ENCODE measurements at places on chromosomes 16 and 17. TPM values are rescaled to one million over a fixed set of nuclear protein-coding genes. Genes with fewer than 3 reads are reported as not detected.

Gene NXPH3
- total RNA-seq, result 10.7 TPM

Gene PMFBP1
- 0.76 TPM for total RNA-seq

Gene TPSG1
- total RNA-seq, result 1.3 TPM

Gene PNMT
- total RNA-seq, result not detected

Gene CRHR1
- not detected for total RNA-seq

Gene SMARCD2
- total RNA-seq, result 46.2 TPM

Gene HSD11B2
- total RNA-seq, result 15.7 TPM

Gene ADAM11
- 0.12 TPM for total RNA-seq

Gene FOXN1
- total RNA-seq, result not detected

Gene MMP25
- 0.71 TPM for total RNA-seq

Gene KCNJ12
- 1.4 TPM for total RNA-seq

Gene C17orf67
- 4.3 TPM for total RNA-seq

GRCh38 chr17:44556166-44556831 lies 985 bp upstream of the FZD2 start:
- H3K27ac ChIP-seq, result peak overlapping the region; percentile 63
- no peaks in the 10 kb centered on the region for H3K36me3 ChIP-seq

- H3K4me1 ChIP-seq, result peaks cover 7% of the 10 kb centered on the region
- no peak overlapping the region for H3K4me3 ChIP-seq
- H3K27me3 ChIP-seq, result no peaks in the 10 kb centered on the region
- H3K27ac ChIP-seq, result no peak overlapping the region
These were observed 20.4 kb downstream of the VAC14 start for GRCh38 chr16:70780546-70780945.

GRCh38 chr16:87463722-87464690 lies 28.8 kb downstream of the ZCCHC14 start:
- peak overlapping the region; percentile 64 for H3K27ac ChIP-seq
- DNase-seq, result no peak
- H3K4me1 ChIP-seq, result peaks cover 39% of the 10 kb centered on the region
- H3K27me3 ChIP-seq, result no peaks in the 10 kb centered on the region

DNA sequence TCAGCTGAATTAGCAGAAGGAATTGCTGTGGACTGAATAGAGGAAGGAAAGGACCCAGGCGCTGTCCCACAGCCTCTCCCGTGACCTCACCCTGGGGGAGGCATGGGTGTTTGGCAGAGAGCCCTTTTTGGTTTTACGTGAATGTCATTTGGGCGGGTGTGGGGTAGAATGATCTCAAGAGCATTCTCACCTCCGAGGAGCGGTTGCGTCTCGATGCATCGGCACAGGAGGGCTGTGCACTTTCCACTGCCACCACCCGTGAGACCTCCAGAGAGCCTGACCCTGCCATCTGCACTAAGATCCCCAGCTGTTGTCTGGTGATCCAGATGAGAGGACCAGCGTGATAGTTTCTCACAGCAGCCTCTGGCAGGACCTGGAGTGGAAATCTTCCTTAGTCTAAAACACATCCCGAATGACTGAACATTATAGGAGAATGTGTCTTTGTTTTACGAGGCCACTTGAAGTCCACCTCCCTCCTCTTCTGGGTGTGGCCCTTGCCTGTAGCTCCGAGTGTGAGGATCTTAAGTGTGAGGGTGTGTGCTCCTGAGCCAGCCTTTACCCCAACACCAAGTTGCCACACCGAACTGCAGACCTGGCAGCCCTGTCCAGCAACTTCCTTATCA lies 29.3 kb downstream of the FOXK2 start:
- no peaks in the 10 kb centered on the region for H3K36me3 ChIP-seq
- no peak overlapping the region for H3K27ac ChIP-seq
- H3K4me1 ChIP-seq, result peaks cover 21% of the 10 kb centered on the region
- H3K27me3 ChIP-seq, result no peaks in the 10 kb centered on the region

GRCh38 chr16:7571366-7571765 lies 238.7 kb downstream of the RBFOX1 start:
- no peaks in the 10 kb centered on the region for H3K36me3 ChIP-seq
- no peak overlapping the region for H3K4me3 ChIP-seq
- no peaks in the 10 kb centered on the region for H3K27me3 ChIP-seq
- no peaks in the 10 kb centered on the region for H3K4me1 ChIP-seq
- H3K27ac ChIP-seq, result no peak overlapping the region

DNA sequence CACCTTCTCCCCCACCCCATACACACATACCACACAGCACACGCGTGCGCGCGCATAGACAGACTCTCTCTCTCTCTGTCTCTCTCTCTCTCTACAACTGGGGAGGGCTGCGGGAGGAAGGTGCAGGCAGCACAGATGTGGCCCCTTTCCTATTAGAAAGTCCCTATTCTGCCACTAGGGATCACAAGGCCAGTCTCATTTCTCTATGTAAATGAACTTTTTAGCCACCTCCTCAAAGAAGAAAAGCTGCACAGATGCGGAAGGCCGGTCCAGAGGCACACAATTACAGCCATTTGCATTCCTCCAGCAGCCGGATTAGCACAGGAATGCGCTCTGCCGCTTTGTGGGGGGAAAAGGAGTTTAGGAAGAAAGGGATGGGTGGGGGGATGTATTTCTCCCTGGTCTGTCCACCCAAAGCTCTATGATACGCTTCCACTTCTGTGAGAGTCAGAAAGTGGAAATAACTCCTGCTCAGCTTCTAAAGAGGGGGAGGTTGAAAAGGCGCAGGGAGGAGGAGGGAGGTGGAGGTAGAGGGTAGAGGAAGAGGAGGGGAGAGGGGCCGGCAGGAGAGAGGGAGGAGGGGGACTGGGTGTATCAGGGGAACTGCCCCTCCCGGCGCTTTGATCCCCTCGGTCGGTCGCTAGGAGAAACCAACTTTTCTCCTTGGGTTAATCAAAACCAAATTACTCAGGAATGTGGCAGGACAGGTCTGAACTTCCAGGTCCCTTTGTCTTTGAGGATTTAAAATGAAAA lies 11.7 kb downstream of the ZFHX3 start:
- no peaks in the 10 kb centered on the region for H3K27me3 ChIP-seq
- H3K36me3 ChIP-seq, result no peaks in the 10 kb centered on the region
- no peak overlapping the region for H3K27ac ChIP-seq
- DNase-seq, result no peak

GRCh38 chr16:64356267-64356666 lies 765.6 kb downstream of the CDH11 start:
- no peak overlapping the region for H3K4me3 ChIP-seq
- no peaks in the 10 kb centered on the region for H3K27me3 ChIP-seq
- DNase-seq, result no peak
- H3K4me1 ChIP-seq, result no peaks in the 10 kb centered on the region
- H3K36me3 ChIP-seq, result no peaks in the 10 kb centered on the region

DNA sequence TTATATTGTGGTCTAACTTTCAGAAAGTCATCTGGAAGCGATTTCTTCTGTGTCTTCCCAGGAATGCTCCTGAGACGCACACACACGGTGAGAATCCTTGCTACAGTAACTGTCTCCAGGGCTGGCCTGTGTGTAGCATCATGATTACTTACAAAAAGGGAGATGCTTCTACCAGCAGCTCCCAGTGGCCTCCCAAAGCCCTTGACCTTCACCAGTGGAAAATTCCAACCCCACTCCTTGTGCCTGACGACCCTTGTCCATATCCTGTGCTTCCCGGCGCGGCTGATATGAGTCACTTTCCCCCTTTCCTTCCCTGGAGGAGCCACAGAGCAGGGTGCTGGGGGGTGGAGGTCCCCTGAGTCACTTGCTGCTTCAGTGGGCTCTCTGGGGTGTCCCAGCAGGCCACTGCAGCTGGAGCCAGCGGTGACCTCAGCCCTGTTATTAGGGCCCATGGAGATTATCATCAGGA lies 22.1 kb upstream of the NAT9 start:
- H3K4me1 ChIP-seq, result no peaks in the 10 kb centered on the region
- no peak for DNase-seq
- H3K27me3 ChIP-seq, result no peaks in the 10 kb centered on the region
- H3K27ac ChIP-seq, result no peak overlapping the region
- H3K4me3 ChIP-seq, result no peak overlapping the region

DNA sequence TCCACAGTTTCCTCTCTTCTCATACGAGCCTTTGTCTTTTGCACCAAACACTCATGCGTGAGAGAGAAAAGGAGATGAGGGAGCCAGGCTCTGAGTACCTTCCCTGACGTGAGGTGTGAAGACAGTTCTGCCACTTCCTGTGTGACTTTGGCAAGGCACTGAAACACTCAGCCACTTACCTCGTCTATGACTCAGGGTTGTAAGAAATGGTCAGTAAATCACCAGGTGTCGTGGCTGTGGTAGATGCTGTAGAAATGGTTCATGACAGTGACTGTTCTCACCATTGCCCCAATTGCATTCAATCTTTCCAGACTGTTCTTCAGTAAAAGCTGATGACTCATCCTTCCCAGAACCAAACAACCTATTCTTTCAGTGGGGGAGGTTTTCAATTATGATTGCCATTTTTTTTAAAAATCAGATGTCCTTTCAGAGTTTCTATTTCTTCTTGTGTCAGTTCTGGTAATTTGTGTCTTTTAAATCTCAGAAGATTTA lies 49.2 kb upstream of the CBFA2T3 start:
- no peak overlapping the region for H3K4me3 ChIP-seq
- no peaks in the 10 kb centered on the region for H3K36me3 ChIP-seq
- H3K4me1 ChIP-seq, result no peaks in the 10 kb centered on the region
- H3K27ac ChIP-seq, result no peak overlapping the region

DNA sequence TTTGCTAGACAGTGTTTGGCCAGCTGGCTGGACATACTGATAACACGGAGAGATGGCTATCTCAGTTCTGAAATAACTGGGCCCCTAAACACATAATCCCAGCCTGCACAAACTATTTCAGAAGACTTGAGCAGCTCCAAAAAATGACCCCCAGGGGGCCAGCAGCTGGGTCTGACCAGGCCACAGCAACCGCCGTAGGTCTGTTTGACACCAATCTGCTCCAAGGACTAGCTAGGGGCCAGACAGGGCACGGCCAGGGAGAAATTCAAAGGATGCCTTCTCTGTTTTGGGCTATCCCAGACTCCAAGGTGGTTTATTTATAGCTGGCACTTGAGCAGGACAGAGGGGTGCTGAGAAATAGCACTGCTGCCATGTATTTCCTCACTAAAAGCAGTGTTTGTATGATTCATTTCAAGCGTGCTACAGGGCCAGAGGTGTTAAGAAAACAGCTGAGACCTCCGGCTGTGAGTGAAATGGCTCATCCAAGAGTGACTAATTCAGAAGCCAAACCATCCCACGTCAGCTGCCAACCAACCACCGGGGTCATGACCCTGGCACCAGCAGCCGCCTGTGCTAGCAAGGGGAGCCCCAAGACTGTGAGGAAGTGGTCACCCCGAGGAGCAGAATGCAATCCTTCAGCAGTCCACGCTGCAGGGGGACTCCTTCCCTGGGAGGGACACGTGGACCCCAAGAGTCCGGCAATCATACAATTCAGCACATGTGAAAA lies 5.7 kb downstream of the GGA2 start:
- peaks cover 53% of the 10 kb centered on the region for H3K4me1 ChIP-seq
- H3K4me3 ChIP-seq, result no peak overlapping the region
- DNase-seq, result peak; percentile 60
- H3K27ac ChIP-seq, result peak overlapping the region; percentile 35

- H3K27ac ChIP-seq, result no peak overlapping the region
- H3K36me3 ChIP-seq, result no peaks in the 10 kb centered on the region
- no peaks in the 10 kb centered on the region for H3K4me1 ChIP-seq
These were observed 10.4 kb downstream of the NCBP3 start for GRCh38 chr17:3835410-3836229.

GRCh38 chr17:65027305-65027704 lies 29.2 kb downstream of the GNA13 start:
- no peaks in the 10 kb centered on the region for H3K36me3 ChIP-seq
- H3K4me3 ChIP-seq, result no peak overlapping the region
- no peaks in the 10 kb centered on the region for H3K27me3 ChIP-seq
- no peak overlapping the region for H3K27ac ChIP-seq
- peaks cover 11% of the 10 kb centered on the region for H3K4me1 ChIP-seq

GRCh38 chr16:31880322-31880979 lies 6.8 kb downstream of the ZNF267 start:
- H3K4me1 ChIP-seq, result peaks cover 4% of the 10 kb centered on the region
- H3K27ac ChIP-seq, result no peak overlapping the region
- no peak for DNase-seq
- no peak overlapping the region for H3K4me3 ChIP-seq

DNA sequence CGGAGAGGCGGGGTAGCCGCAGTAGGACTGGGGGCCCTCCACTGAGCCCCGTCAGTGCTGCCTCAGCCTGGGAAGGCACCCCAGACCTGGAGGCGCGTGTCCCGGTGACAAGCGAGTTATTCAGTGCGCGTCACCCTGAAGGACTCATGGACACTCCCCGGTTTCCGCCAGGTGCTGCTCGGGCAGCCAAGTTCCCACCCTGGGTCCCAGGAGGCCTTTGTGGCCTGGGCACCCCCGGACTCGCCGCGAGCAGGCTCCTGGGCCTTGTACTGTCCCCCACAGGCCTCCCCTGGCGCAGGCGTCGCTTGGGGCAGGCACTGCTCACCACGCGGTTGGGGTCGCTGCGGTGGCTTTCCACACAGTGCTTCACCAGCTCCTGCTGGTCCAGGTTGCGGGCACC lies 7.6 kb downstream of the RNF166 start:
- peaks cover 2% of the 10 kb centered on the region for H3K4me1 ChIP-seq
- no peaks in the 10 kb centered on the region for H3K27me3 ChIP-seq
- H3K4me3 ChIP-seq, result no peak overlapping the region
- no peak for DNase-seq

- H3K36me3 ChIP-seq, result no peaks in the 10 kb centered on the region
- no peaks in the 10 kb centered on the region for H3K27me3 ChIP-seq
- DNase-seq, result peak; percentile 21
- H3K27ac ChIP-seq, result no peak overlapping the region
These were observed 825 bp downstream of the BLMH start for GRCh38 chr17:30290696-30291542.

- H3K36me3 ChIP-seq, result no peaks in the 10 kb centered on the region
- H3K4me3 ChIP-seq, result no peak overlapping the region
- no peaks in the 10 kb centered on the region for H3K4me1 ChIP-seq
- DNase-seq, result no peak
- H3K27me3 ChIP-seq, result no peaks in the 10 kb centered on the region
These were observed 29.7 kb upstream of the APPBP2 start for GRCh38 chr17:60555786-60556185.

GRCh38 chr17:81030741-81031565 lies 4.0 kb upstream of the BAIAP2 start:
- no peaks in the 10 kb centered on the region for H3K27me3 ChIP-seq
- H3K4me3 ChIP-seq, result no peak overlapping the region
- no peak overlapping the region for H3K27ac ChIP-seq
- no peaks in the 10 kb centered on the region for H3K36me3 ChIP-seq

DNA sequence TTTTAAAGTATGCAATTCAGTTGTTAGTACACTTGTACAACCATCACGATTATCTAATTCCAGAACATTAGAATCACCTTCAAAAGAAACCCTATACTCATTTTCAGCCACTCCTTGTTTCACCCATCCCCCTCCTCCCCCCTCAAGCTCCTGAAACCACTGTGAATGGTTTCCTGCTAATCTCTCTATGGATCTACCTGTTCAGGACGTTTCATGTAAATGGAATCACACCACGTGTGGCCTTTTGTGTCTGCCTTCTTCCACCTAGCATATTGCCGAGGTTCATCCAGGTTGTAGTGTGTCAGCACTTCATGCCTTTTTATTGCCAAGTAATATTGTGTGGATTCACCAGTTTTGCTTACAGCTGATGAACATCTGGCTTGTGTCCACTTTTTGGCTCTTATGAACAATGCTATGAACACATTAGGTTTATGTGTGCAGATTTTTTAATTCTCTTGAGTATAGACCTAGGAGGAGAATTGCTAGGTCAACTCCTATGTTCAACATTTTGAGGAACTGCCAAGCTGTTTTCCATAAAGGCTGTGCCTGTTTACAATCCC lies 17.8 kb downstream of the EIF4A3 start:
- H3K36me3 ChIP-seq, result no peaks in the 10 kb centered on the region
- DNase-seq, result no peak
- no peak overlapping the region for H3K27ac ChIP-seq
- H3K4me1 ChIP-seq, result no peaks in the 10 kb centered on the region
- no peak overlapping the region for H3K4me3 ChIP-seq
- H3K27me3 ChIP-seq, result no peaks in the 10 kb centered on the region

All from ovary (tissue), 10 donors.